Renal cortical epithelial cell (primary cell): ENCODE measurements at places on chromosomes 12 and 14.
A peak's percentile ranks its signal among the peaks of the same experiment; 100 is the strongest.

DNA sequence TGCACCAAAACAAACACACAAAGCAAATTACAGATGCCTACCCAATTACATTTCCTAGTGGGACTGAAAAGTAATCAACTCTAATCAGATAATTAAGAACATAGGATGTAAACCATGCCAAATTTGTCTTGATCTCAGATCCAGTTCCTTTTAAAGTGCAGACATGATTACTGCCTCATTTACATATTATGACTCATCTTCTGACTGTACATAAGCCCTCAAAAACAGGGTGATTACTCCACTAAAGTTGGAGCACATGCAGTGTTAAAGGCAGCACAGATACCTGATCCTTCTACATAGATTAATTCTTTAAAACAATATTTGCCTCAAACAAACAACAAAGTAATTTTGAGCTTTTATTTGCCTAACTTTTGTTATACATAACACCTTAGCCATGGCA is 337.2 kb downstream of the RPS29 start:
- DNase-seq: peak; percentile 59

- DNase-seq: no peak
Measured at GRCh38 chr12:103494734-103495468, 867 bp downstream of the C12orf42 start.

DNA sequence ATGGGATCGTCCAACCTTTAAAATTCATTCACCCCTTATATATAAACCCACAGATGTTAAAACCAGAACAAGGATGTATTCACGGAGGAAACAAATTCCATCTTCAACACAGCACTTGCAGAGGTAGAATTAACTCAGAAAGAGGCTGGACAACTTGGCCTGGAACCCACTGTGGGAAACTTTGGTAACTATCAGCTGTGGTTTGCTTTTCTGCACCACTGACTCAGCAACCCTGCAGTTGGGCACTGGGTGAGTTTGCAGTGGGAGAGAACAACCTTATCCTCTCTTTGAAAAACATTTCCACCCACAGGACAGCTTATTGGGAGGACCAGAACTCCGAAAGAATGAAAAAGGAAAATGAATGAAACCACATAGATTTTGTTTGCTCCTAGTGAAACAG is 66.3 kb downstream of the ZNF664 start:
- DNase-seq: peak; percentile 79

DNA sequence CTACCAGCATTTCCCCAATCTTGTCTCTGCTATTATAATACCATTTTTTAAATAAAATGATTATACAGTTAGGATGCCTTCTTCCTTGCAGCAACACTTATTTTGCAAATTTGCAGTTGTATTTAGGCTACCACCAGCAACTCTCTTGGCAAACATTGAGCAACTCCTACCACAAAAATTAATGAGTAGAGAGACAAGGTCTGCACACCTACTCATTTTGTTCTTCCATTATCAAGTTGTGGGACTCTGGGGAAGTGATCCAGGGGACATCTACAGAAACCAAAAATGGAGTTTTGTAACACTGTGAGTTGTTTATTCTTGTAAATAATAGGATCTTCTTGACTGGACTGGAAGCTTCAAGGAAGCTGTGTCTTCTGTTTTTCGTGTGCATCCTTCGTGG is 38.6 kb downstream of the DGLUCY start:
- DNase-seq: peak; percentile 63

GRCh38 chr14:45868377-45868776 is 615.4 kb upstream of the MIS18BP1 start:
- DNase-seq: no peak

DNA sequence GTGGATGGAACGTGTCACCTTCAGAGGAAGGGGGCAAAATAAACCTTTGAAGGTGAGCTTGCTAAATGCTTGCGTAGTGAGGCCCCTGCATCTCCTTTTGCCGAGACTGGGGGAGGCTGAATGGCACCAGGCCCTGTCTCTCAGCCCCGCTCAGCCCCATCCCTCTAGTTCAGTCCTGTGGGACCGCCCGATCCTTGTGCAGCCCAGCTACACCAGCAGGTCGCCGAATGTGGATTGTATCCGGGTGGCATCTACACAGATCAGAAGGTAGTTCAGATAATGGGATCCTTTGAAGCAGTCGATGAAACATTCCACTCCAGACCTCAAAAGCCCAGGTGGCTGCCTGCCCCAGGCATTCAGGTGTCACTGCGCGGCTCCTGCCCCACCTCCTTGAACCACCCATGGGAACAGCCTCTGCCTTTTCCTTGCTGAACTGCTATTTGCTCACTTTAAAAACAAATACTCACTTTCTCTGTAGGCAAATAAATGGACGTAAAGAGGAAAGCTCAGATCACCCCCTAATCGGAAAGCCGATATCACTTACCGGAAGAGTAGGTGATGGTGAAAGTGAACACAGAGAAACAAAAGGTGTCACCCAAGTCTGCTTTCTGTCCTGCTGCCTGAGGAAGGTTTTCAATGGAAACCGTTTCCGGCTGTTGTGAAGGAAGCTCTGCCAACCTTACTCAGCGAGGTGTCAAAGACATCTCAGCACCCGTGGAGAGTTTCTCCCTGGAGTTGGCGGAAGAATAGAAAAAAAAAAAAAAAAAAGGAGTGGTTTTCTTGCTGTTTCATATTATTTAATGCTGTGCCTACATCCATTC is 100.3 kb upstream of the NCOR2 start:
- DNase-seq: no peak

- DNase-seq: no peak
Measured at GRCh38 chr14:74595006-74595735, 16.9 kb downstream of the LTBP2 start.

GRCh38 chr14:36344211-36344610 is 23.8 kb upstream of the MBIP start:
- DNase-seq: peak; percentile 65

DNA sequence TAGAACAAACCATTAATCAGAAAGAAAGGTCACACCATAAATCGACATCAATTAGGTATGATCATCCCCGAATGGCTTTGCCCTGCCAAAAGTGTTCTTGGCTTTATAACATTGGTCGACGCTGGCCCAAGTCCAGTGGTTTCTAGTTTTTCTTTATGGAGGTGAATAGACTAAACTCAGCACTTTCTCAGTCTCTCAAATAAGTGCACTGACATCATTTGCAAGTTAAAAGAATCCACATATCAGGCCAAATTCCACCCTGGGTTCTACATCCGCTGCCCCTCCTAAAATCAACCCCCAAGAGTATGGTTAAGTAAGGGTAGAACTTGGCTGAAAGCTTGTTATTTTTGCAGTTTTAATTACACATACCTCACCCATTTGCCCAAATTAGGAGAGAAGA is 314.3 kb downstream of the C12orf75 start:
- DNase-seq: no peak

GRCh38 chr14:71231521-71232393 is 324.5 kb downstream of the PCNX1 start:
- DNase-seq: no peak

GRCh38 chr14:50055461-50056228 is 60.7 kb downstream of the VCPKMT start:
- DNase-seq: no peak

GRCh38 chr14:34655959-34656358 is 26.0 kb upstream of the SNX6 start:
- DNase-seq: no peak

DNA sequence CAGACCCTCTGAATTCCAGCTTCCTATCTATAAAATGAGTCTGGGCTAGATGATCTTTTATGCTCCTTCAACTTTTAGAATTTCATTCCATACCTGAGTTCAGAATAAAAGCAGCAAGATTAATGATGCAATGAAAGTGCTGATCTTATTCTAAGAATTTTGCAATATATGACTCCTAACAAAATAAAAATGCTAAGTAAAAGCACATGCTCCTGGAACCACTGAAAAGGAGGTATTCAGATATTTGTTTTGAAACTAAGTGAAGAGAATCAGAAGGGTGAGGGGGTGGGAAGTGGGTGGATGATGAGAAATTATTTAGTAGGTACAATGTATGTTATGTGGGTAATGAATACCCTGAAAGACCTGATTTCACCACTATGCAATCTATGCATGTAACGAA is 216.6 kb downstream of the PTPRO start:
- no peak for DNase-seq

DNA sequence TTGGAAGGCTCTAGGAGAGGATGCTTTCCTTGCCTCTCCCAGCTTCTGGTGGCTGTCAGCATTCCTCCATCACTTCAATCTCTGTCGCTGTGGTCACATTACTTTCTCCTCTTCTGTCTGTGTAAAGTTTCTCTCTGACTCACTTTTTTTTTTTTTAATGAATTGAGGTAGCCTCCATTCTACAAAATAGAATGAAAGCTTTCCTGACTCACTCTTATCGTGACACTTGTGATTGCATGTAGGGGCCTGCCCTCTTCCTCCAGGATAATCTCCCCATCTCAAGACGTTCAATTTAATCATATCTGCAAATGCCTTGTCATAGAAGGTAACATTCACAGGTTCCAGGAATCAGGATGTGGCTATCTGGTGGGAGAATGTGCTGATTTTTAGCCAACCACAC is 153.5 kb upstream of the HMGA2 start:
- DNase-seq: peak; percentile 25

DNA sequence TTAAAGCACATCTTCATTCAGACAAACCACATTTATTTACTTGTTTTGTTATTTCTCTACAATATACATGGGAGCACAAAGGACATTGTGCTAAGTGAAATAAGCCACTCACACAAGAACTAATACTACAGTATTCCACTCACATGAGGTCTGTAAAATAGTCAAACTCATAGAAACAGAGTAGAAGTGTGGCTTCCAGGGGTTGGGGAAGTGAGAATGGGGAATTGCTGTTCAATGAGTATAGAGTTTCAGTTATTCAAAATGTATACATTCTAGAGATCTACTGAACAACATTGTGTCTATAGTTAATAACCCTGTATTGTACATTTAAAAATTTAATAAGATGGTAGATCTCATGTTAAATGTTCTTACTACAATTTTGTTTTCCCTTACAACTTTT is 88.8 kb downstream of the ATXN7L3B start:
- no peak for DNase-seq

DNA sequence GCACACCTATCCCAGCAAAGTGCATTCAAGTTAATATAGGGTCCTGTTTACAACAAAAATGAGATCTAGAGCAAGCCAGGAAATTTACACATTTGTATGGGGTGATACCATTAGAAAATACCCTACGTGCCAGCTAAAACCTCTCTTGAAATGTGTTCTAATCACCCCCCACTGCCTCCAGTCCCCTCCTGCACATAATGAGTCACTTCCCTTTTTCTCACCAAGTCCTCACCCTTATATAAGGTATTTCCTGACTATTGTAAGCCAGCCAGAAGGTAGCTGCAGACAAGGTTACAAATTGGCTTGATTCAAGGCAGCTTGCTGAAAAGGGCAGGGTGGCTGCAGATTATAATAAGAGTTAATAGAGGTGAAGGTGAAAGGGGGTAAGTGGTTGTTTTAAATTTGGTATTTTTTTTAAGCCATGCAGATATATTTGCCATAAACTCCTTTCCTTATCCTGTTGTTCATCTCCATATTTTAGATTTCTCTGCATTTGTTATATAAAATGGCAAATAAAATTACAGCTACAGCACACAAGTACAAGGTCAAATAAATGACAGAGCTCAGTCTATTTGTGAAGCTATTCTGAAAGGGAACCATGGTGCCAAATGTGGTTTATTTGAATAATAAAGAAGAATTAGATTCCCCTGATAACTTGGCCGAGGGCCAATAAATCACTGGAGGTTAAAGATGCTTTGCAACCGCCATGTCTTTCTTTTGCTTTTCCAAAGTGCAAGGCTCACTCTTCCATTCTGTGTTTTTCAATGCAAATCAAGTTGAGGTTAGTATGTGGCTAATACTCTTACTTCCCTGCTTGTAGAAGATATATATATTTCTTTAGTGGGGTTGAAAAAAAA is 385.9 kb downstream of the EGLN3 start:
- DNase-seq: peak; percentile 95

DNA sequence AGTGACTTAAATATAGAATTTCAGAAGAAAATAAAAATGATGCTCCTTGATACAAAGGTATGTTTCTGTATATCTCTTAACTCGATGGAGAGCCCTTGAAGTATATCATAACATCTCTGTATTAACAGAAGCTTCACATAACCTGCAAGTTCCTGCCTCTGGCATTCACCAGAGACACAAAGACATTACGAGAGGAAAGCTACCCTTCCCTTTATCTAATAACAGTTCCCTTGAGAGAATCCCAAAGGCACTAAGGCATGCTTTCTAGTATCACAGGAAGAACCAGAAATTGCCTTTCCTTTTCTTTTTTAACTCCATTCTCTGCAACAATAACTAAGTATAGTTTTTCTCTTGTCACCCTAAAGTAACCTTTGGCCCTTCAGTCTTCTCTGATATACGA is 164.5 kb downstream of the MGAT4C start:
- DNase-seq: no peak

GRCh38 chr12:63294327-63294632 is 143.3 kb upstream of the AVPR1A start:
- peak; percentile 100 for DNase-seq

GRCh38 chr14:82180139-82180538 is 646.5 kb upstream of the SEL1L start:
- DNase-seq: no peak

DNA sequence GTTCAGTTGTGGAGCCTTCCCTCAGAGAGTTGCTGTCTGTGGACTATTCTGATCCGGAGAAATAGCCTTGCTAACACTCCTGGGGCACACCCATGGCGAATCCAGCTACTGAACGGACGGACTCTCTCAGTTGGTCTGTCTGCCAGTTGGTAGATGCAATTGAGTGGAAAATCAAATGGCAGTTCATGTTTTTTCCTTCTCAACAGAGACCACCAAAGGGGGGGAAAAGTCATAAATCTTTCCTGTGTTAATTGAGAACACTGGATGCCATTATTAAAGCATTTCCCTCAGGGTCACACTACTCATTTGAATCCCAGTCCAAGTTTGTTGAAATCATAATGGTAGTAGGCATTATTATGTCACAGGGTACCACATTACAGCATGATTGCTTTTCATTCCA is 354.3 kb upstream of the FAR2 start:
- DNase-seq: no peak

GRCh38 chr12:131348231-131348630 is 362.7 kb upstream of the SFSWAP start:
- DNase-seq: no peak

DNA sequence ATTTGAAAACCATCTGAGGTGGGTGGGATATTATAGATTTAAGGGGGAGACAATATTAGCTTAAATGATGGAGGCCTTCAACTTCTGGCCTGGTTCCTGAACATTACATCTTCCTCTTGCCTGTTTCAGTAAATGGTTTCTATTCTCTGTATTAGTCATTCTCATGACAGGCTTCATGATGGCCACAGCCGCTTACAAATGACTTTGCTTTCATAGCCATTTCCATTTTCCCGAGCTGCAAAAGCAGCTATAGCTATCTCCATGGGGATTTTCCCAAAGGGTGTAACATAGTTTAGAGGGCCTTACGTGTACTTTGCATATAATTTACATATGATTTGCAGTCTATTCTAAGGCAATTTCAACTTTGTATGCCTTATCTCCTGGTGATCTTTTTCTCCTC is 121.8 kb downstream of the NRXN3 start:
- no peak for DNase-seq

- no peak for DNase-seq
Measured at GRCh38 chr12:38373784-38374183, 57.2 kb downstream of the ALG10B start.
